Suppressor macrophage treated with lipopolysaccharide for 1 hour (primary cell): ENCODE measurements at places on chromosomes 3 and 15.

DNA sequence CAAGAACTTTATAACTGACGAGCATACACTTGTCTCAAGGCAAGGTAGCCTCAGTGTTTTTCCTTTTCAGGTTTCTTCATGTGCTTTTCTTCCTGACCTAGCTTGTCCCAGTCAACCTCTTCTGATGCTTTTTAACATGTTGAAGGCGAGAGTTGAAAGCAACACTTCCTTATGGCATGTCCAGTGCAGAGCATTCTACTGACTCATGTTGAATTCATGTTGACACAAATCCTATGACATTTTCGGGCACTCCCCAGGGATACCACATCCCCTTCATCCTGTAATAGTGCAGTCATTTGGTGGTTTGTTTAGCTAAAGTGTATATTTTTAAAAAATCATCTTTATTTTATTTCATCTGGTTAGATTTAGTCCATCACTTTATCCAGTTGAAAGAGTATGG lies 75.9 kb upstream of the CBLB start:
- DNase-seq: peak; percentile 60

GRCh38 chr15:71572452-71573053 lies 237.8 kb upstream of the NR2E3 start:
- no peak for DNase-seq

DNA sequence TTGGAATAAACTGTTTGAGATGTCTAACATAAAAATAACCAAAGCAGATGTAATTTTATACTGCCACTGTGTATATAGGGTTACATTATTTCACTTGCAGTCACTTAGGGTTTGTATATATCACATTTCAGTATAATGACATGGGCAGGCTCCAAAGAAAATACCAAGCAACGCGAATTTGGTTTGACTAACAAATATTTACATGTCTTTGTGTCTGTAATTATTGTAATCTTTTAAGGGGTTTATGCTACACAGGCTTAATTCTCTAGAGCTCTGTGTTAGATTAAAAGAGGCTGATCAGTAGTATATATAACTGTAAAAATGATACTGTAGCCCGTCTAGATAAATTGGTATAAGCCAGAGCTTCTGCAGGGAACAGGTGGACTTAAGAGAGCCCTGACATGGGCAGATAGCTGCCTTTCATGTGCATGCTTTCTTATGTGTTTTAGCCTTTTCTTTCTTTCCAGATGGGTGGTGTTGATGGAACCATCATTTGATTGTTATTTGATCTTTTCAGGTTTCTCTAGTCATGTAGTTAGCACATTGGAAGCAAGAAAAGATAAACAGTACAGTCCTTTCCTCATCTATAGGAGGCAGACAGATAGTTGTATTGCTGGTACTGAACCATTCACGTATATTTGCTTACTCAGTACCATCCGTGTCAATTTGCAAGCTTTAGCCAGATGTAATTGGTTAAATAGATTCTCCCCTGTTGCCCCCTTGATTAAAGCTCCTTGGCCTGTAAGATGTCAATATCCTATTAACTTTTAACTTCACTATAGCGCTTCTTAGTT lies 86.1 kb downstream of the GALK2 start:
- DNase-seq: no peak

DNA sequence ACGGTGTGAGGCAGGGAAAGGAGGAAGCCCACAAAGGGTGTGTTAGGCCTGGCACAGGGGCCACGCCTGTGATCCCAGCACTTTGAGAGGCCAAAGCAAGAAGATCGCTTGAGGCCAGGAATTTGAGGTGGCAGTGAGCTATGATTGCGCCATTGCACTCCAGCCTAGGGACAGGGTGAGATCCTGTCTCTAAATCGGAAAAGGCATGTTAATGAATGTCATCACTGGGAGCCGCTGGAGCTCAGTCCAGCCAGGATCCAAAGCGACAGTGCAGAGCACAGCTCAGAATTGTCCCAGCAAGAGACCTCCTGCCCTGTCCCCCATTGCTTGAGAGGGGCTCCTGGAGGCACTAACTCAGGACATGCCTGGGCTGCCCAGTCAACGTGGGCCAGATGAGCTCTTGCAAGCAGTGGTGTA lies 15.0 kb upstream of the FBLN2 start:
- DNase-seq: no peak

- DNase-seq: peak; percentile 24
These were observed 1.3 kb upstream of the HACD2 start for GRCh38 chr3:123586131-123586530.

DNA sequence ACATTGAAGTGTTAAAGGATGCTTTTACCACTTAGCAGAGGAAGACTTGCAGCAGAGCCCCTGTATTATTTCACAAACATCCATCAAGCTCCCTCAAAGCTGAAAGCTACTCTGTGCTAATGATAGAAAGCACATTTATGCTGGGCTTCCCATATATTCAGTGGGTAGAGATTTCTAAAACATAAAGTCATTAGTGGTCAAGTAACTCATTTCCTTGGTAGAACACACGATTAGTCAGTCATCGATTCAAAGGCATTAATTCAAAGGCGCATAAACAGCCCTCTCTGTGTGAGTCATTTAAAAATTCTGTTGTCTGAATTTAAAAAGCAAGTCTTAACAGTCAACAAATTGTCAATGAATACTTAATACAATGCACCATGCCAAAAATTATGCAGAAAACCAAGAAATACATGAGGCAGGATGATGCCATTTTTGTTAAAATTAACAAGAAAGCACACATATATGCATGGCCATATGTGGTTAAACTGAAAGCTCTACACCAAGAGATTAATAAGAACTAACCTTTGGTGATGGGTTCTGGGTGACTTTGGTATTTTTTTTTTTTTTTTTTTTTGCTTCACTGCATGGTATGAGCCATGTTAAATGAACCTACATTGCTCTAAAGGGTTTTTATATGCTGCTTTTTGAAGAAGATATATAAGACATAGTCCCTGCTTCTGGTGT lies 61.7 kb downstream of the LDHAL6B start:
- no peak for DNase-seq
